CD4-positive, alpha-beta T cell treated with Interleukin-1 beta for 1 hour (primary cell): ENCODE measurements at places on chromosomes 11 and 22.

DNA sequence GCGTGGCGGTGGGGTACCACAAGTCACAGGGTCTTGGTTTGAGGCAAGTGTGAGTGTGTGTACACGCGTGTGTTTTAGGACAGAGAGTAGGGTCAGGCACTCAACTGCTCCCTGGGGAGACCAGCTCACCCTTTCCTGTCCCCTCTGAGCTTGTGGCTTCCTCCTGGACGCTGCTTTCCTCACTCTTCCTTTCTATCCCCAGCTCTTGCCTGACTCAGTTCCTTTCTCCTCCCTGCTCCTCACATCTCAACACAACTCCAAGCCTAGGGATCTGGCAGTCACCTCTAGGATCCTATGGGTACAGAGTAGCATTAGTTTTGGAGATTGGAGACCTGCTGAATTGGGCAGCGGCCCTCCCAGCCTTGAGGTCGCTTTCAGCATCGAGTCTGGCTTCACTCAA, 4.1 kb downstream of the CLCF1 start:
- no peak for DNase-seq

DNA sequence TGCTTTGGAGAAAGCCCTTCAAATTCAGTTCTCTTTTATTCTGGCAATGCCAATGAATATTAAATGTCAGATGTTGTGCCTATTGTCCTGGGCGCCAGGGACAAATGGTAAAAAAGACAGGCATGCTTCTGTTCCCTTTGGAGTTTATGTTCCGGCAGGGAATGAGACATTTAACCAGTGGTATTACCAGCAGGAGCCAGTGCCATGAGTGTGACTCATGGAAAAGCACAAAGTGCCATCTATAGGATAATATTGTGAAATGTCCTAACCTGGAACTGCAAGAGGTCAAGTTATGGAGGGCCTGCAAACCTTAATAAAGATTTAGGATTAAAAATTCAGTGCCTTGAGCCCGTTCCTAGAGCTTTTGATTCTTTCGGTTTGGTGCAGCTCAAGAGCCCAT, 39.5 kb downstream of the REXO2 start:
- DNase-seq, result no peak

GRCh38 chr22:43006753-43007152, 8.2 kb downstream of the PACSIN2 start:
- DNase-seq, result no peak

DNA sequence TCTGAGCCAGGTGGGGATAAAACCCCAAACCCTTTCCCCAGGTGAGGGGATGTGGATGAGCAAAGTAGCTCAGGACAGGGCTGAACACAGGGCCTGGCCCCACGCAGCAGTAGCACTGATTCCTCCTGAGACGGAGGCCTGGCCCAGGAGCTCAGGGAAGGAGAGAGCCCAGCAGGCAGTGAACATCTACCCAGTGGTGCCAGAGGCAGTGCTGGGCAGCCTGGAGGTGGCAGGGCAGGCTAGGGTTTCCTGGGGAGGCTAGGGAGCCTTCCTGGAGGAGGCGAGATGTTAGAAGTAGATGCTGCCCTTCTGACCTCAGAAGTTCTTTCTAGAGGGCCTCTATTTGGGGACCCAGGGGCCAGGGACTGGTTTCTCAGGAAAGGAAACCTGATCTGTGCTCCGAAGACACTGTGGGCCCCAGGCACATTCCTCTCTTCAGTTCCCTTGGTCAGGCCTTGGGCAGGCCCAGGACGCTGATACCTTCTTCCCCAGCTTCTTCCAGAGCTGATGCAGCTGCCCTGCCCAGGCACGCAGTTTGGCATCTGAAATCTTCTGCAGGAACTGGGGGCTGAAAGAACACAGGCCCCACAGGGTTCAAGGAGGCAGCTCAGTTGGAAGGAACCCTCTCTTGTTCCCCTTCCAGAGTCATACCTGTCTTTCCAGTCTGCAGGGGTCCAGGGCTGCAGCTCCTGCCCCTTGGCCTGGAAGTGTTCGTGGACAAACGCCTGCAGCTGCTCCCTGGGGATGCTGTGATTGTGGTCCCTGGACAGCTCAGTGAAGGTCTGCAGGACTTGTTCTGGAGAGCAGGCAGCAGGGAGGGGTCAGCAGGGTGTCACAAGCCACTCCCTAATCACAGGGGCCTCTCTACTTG, 16.8 kb downstream of the TREH start:
- no peak for DNase-seq

GRCh38 chr22:23199159-23199558, 18.9 kb downstream of the BCR start:
- DNase-seq, result no peak
